ENCODE measurements at places on chromosomes 13 and 19.

DNA sequence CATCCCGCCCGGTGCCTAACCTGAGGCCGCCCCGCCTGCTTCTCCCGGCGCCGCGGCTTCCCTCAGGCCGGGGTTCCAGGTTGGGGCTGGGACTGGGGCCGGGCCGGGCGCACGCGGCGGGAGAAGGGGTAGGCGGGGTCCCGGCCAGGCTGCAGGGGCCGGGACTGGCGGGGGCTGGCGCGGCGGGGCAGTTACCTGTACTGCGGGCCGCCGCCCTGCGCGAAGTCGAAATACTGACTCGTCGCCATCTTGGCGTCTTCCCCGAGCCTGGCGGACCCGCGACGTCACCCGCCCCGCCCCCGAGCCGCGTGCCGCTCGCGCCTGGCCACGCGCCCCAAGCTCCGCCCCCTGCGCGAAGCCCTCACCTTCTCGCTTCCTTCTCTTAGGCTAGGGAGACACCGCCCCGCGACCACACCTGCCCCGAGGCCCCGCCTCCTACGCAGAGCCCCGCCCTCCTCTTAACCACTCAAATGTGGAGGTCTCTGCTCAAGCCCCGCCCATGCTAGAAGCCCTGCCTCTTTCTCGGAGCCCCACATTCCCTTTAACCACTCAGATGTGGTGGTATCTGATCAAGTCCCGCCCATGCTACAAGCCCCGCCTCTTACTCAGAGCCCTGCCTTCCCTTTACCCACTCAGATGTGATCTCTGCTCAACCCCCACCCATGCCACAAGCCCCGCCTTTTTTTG, at the start of gene ZFR2:
ZFR2 (minus strand) TSS at position 269 of the 687 bp plus-strand sequence; CDS start at position 248, 21 bp downstream.
- DNase-seq: no peak

DNA sequence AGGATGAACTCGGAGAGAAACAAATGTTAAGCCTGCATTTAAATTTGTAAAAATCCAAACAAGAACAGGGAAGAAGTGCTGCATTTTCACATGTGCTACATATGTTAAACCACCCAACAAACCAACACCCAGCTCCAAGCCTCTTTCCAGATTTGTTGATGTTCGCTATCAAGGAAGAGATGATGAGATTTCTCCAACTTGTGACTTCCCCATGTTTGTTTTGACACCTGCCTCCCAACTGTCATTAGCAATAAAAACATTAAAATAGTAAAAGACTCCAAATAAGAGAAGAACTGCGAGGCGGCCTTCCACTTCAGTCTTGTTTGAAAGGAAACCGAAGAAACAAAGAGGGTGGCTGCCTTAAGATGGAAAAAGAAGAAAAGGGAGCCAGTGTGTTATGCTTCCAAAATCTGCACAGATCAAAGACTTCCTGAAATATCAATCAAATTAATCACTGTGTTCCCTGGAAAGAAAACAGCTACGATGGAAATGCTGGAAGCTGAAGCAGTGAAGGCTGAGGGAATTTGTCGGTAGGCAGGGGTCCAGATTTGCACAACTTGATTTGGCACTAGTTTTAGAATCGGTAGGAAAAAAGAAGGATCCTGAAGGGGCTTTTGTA, 14.0 kb upstream of the GGACT start:
- no peak for DNase-seq

DNA sequence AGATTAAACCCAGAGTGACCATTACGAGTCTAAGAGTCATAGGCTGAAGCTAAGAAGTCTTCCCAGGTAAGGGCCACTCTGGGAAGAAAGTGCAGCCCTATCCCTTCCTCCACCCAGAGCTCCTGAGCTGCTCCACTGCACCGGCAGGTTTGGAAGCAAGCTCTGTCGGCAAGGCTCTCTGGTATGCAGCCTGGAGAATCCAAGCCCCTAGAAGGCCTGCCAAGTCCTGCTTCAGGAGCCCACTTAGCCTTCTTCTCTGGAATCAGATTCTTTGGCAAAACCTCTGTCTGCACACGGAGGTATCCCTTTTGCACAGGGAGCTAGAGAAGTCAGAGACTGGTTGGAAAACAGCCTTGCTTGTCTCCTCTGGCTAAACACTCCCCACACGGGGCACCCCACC, 58.5 kb downstream of the CEBPG start:
- no peak for DNase-seq

GRCh38 chr19:44741841-44742329, 6.6 kb upstream of the BCL3 start:
- DNase-seq: peak; percentile 100

Data from GM04504 (cell line).